Ureter (tissue), 1 donor: ENCODE measurements at places on chromosomes 2 and 18. TPM values are rescaled to one million over a fixed set of nuclear protein-coding genes. Genes with fewer than 3 reads are reported as not detected.

DNA sequence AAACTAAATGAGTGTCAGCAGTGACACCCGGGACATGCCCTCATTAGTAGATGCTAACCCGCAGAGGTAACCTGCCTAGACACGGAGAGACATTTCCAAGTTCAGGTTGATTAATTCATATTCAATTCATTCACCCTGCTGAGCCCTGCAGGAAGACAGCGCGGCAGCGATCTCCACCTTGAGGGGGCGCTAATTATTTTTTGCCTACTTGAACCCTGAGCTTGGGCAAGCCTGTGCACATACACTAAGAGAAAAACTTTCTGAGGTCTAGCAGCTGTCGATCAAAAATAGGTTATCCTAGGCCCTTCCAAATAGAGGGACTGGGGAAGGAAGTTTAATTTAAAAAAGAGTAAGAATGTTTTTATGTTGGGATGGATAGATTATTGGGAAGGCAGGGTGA is 1.3 kb upstream of the LYPD6 start:
- DNase-seq, result no peak

- DNase-seq, result no peak
Measured at GRCh38 chr18:78922856-78923255, 56.8 kb upstream of the SALL3 start.

DNER gene
- total RNA-seq, result 0.34 TPM

DBI gene
- 99.6 TPM for total RNA-seq

CHRND gene
- total RNA-seq, result not detected

NR4A2 gene
- total RNA-seq, result 6.6 TPM
